ENCODE measurements at places on chromosomes 7 and 10. TPM values are rescaled to one million over a fixed set of nuclear protein-coding genes. Genes with fewer than 3 reads are reported as not detected.

DNA sequence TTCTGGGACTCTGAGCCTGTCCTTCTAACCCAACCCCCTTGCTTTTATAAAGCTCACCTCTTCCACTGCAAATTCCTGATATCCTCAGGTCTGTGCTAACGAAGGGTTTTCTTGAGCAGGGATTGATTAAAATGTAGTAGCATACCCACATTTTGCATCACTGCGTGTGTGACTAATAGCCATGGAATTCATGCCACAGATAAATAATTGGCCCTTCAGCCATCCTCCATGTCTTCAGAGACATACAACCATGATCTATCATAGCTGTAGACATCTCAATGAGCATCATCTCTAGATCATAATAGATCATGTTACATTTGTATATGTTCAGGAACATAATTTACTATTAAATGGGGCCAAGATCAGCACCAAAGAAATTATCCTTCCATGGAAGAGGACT is 990.3 kb downstream of the KCNMA1 start:
- H3K4me3 ChIP-seq = no peak overlapping the region
- no peaks in the 10 kb centered on the region for H3K36me3 ChIP-seq
- H3K4me1 ChIP-seq = no peaks in the 10 kb centered on the region
- no peaks in the 10 kb centered on the region for H3K27me3 ChIP-seq
- no peak overlapping the region for H3K27ac ChIP-seq
- DNase-seq = no peak

RBAK gene
- total RNA-seq = 17.1 TPM

DNA sequence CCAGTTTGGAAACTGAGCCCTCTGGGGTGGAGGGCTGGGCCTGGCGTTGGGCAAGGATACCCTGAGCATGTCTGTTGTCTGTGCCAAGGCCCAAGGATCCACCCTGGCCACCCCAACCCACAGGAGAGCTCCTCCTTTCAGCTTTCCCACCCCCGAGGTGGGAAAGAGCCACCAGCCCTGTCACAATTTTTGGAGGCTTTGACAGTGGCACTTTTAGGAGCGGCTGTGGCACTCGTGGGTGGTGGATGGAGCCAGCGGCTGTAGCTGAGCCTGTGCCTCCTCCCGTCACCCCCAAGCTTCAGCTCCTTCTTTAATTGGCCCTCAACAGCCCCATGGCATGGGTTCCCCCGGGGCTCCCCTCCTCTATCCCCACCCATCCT is 18.2 kb upstream of the ZNF862 start:
- H3K4me1 ChIP-seq = no peaks in the 10 kb centered on the region
- H3K27ac ChIP-seq = no peak overlapping the region
- H3K36me3 ChIP-seq = no peaks in the 10 kb centered on the region
- no peak for DNase-seq
- H3K27me3 ChIP-seq = no peaks in the 10 kb centered on the region

- DNase-seq = no peak
- peaks cover 5% of the 10 kb centered on the region for H3K4me1 ChIP-seq
- no peaks in the 10 kb centered on the region for H3K36me3 ChIP-seq
- H3K27me3 ChIP-seq = peaks cover 16% of the 10 kb centered on the region
- H3K4me3 ChIP-seq = no peak overlapping the region
Measured at GRCh38 chr7:72403458-72404076, 8.6 kb downstream of the CALN1 start.

DNA sequence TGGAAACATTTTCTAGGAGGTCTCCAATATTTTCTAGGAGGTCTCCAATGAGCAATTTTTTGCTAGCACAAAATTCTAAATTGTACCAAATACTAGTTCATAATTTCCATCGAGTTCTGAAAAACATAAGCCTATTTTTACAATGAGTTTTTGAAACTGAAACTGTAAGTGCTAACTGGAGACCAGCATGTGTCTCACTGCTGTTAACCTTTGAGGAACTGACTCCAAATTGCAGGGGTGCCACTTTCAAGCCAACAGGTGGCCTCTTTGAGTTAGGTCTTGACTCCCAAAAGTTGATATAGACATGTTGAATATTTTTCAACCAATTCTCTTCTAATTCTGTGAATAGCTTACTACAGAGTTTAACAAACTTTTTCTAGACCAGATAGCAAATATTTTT is 58.8 kb downstream of the CAV1 start:
- DNase-seq = peak; percentile 52
- H3K4me3 ChIP-seq = no peak overlapping the region
- H3K4me1 ChIP-seq = peaks cover 30% of the 10 kb centered on the region
- H3K36me3 ChIP-seq = no peaks in the 10 kb centered on the region
- no peak overlapping the region for H3K27ac ChIP-seq
- no peaks in the 10 kb centered on the region for H3K27me3 ChIP-seq

DNA sequence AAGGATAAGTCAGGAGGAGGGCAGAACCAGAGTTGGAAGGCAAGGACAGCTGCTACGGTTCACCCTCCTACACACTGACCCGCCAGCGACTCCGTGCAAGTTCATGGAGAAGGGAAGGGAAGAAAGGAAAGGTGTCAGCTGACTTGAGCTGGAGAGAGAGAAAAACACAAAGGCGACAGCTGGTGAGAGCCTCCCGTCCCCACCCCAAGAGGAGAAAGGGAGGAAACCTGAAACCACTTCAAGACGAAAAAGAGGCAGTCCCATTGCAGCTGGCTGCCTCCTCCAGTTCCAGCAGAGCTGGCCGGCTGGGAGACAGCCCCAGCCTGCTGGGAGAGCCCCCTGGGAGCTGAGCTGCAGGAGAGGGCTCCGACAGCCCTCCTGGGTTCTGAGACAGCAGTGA is 75.2 kb downstream of the PARD3 start:
- no peaks in the 10 kb centered on the region for H3K36me3 ChIP-seq
- no peak overlapping the region for H3K4me3 ChIP-seq
- peaks cover 12% of the 10 kb centered on the region for H3K27me3 ChIP-seq
- no peak overlapping the region for H3K27ac ChIP-seq

MUC3A gene
- not detected for total RNA-seq

GRCh38 chr10:119469325-119469707 is 73.2 kb downstream of the RGS10 start:
- no peak for DNase-seq
- H3K4me3 ChIP-seq = no peak overlapping the region

AKR1C1 gene
- total RNA-seq = 0.45 TPM

HOXA3 gene
- not detected for total RNA-seq

DNA sequence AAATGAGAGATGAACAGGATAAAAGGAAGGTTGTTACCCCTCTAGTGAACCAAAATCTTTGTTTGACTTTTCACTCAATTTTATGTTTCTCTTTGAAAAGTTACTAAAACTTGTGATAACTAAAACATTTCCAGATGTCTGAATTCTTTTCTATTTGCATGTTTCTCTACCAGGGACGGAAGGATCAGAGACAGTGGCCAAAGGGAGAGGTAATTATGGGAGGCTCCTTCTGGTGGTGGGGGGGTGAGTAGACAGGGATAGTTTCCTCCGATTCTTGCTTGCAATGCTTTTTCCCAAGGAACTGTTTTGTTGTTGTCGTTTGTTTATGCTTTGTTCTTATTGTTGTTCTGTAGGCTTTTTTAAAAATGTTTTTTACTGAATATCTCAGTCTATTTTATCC is 374.8 kb downstream of the INHBA start:
- H3K4me1 ChIP-seq = no peaks in the 10 kb centered on the region
- DNase-seq = no peak
- H3K27me3 ChIP-seq = no peaks in the 10 kb centered on the region
- H3K4me3 ChIP-seq = no peak overlapping the region
- no peaks in the 10 kb centered on the region for H3K36me3 ChIP-seq

DNA sequence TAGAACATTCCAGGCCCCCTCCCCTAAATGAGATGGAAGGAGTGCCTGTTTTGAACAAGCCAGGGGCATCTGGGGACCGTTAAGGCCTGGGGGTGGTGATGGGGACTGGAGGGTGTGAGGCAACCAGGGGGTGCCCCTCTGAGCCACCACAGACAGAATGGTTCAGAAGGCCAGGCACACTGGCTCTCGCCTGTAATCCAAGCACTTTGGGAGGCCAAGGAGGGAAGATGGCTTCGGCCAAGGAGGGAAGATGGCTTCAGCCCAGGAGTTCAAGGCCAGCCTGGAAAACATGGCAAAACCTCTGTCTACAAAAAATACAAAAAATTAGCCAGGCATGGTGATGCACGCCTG is 173.2 kb upstream of the TNRC18 start:
- H3K4me1 ChIP-seq = peaks cover 23% of the 10 kb centered on the region
- H3K27ac ChIP-seq = peak overlapping the region; percentile 83
- DNase-seq = no peak
- no peaks in the 10 kb centered on the region for H3K36me3 ChIP-seq
- peaks cover 14% of the 10 kb centered on the region for H3K27me3 ChIP-seq
- peak overlapping the region; percentile 71 for H3K4me3 ChIP-seq

MINDY3 gene
- total RNA-seq = 14.6 TPM

GRCh38 chr10:3107426-3107961 is 40.1 kb downstream of the PFKP start:
- no peaks in the 10 kb centered on the region for H3K4me1 ChIP-seq
- peaks cover 79% of the 10 kb centered on the region for H3K36me3 ChIP-seq
- H3K4me3 ChIP-seq = no peak overlapping the region
- no peak for DNase-seq

DNA sequence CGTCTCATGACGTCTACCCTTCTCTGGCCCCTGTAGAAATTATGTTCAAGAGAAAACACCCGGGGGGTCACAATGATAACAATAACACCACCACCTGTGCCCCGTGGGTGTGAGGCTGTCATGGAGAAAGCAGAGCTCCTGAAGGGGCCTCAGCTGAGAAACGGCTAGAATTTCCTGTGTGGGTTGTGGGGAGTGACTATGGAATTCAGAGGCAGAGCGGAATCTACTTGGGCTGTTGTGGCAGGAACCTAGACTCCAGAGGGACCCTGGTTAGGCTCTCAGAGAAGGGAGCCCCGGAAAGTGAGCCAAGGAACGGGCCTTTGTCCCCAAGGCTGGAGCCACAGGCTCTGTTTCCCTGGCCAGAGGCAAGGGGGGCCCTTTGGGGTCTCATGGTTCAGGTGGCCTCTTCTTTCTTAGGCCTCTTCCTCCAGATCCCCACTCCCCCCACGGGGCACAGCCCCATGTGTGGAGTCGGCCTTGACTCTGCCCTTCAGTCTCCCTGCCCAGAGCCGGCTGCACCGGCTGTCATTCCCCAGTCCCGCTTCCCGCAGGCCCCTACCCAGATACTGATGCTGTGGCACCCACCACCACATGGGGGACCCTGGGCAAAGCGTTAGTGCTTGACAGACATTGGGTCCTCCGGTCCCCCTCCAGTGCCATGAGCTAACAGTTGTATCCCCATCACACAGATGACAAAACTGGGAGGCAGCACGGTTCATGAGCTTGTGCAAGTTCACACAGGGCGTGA is 6.5 kb upstream of the GIMAP8 start:
- H3K4me3 ChIP-seq = no peak overlapping the region
- no peak for DNase-seq
- no peak overlapping the region for H3K27ac ChIP-seq
- H3K4me1 ChIP-seq = peaks cover 43% of the 10 kb centered on the region
- H3K36me3 ChIP-seq = peaks cover 10% of the 10 kb centered on the region

- H3K27ac ChIP-seq = peak overlapping the region; percentile 100
- H3K27me3 ChIP-seq = no peaks in the 10 kb centered on the region
- H3K36me3 ChIP-seq = peaks cover 11% of the 10 kb centered on the region
- peaks cover 36% of the 10 kb centered on the region for H3K4me1 ChIP-seq
- DNase-seq = no peak
- H3K4me3 ChIP-seq = peak overlapping the region; percentile 87
Measured at GRCh38 chr7:107742678-107743566, 1.0 kb upstream of the CBLL1 start.

FKBP9 gene
- 0.47 TPM for total RNA-seq

GRCh38 chr7:6437251-6437650 is 10.5 kb downstream of the DAGLB start:
- no peaks in the 10 kb centered on the region for H3K27me3 ChIP-seq
- DNase-seq = peak; percentile 50
- peak overlapping the region; percentile 46 for H3K27ac ChIP-seq
- peaks cover 31% of the 10 kb centered on the region for H3K36me3 ChIP-seq

GRCh38 chr10:116163333-116164131 is 109.5 kb downstream of the GFRA1 start:
- no peaks in the 10 kb centered on the region for H3K27me3 ChIP-seq
- H3K27ac ChIP-seq = no peak overlapping the region
- H3K4me3 ChIP-seq = no peak overlapping the region
- no peaks in the 10 kb centered on the region for H3K4me1 ChIP-seq
- no peaks in the 10 kb centered on the region for H3K36me3 ChIP-seq

RADIL gene
- total RNA-seq = 0.77 TPM

PTPN20 gene
- 0.47 TPM for total RNA-seq

DNA sequence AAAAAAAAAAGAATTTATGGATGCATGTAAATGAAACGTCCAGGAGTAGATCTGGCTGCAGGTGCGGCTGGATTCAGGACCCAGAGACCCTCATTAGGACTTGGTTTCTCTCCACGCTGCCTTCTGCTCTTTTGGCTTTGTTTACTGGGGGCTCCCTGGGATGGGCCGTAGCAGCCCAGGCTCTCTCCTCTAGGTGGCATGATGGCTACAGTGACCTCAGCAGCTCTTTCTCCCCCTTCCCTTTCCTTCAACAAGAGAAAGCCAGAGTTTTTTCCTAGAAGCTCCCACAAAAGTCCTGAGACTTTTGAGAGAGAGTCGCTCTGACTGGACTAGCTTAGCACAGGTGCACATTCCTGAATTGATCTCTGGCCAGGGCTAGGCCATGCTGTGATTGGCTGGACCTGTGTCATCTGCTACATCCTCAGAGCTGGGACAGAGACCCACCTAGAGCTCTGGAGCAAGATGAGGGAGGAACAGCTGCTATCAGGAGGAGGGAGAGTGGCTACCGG is 67.8 kb upstream of the PDCD4 start:
- no peaks in the 10 kb centered on the region for H3K27me3 ChIP-seq
- H3K27ac ChIP-seq = peak overlapping the region; percentile 79
- peaks cover 44% of the 10 kb centered on the region for H3K4me1 ChIP-seq
- peak overlapping the region; percentile 9 for H3K4me3 ChIP-seq
- peaks cover 2% of the 10 kb centered on the region for H3K36me3 ChIP-seq

GIMAP4 gene
- total RNA-seq = 97.8 TPM

ZNF485 gene
- 8.1 TPM for total RNA-seq

- no peak overlapping the region for H3K4me3 ChIP-seq
- no peak for DNase-seq
- peaks cover 6% of the 10 kb centered on the region for H3K36me3 ChIP-seq
- H3K27me3 ChIP-seq = no peaks in the 10 kb centered on the region
Measured at GRCh38 chr7:143467724-143468123, 9.9 kb upstream of the TAS2R41 start.

All from activated CD8-positive, alpha-beta T cell treated with anti-CD3 and anti-CD28 coated beads for 36 hours (primary cell).